ENCODE measurements at places on chromosomes 3 and 15.

- no peak for DNase-seq
Observed at GRCh38 chr15:40548610-40549009, 16.2 kb downstream of the CCDC32 start.

- no peak for DNase-seq
Observed at GRCh38 chr3:192082730-192083660, 622.0 kb downstream of the PYDC2 start.

DNA sequence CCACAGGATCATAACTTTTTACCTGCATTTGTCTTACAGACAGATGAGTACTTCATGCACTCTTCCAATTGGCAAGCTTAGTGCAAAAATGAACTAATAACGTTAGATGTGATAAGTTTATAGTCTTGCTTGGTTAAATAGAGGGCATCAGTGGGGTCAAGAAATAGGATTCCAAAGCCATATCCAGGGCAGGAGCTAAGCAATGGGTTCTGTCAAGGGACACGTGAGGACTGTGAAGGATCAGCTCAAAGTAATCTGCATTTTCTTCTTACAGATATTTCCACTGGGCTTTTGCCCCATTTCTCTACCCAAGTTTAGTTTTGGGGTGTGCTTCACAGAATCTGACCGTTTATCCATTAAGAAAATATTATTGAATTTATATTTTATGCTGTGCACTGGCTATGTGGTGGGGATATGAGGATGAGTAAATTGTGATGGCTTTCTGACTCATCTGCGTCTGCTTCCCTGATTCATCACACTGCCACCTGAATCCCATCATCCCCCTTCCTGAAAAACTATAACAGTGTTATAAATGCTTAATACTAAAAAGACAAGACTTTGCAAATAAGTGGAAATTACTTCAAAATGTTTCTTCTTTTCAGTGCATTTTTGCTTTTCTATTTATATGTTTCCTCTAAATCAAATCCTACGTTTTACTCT lies 17.5 kb downstream of the PPP2R3A start:
- DNase-seq: no peak

DNA sequence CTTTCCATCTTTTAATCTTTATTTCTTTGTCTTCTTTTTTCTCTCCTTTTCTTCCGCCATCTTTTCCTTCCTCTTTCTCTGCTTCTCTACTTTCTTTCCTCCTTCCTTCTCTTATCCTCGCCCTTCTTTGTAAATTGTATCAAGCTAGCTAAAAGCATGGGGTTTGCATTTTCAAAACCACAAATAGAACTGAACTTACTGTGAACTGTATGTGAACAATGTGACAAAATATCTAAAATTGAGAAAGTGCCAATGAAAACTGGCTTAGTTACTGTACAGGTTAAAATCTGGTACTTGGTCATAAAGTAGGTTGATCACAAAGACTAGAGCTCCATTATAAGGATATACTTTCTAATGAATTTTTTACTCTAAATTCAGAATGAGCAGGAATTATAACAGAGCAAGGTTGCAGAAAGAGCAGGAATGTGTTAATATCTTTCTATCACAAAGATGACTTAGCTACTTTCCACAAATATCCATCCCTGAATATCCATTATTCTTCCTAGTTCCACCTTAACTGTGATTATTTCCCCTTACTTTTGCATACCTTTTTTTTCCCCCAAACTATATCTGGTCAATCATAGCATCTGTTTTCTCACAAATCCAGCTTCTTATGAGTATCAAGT lies 122.4 kb downstream of the LSAMP start:
- DNase-seq: no peak

- DNase-seq: no peak
Observed at GRCh38 chr3:183464480-183464879, 36.1 kb upstream of the MCF2L2 start.

DNA sequence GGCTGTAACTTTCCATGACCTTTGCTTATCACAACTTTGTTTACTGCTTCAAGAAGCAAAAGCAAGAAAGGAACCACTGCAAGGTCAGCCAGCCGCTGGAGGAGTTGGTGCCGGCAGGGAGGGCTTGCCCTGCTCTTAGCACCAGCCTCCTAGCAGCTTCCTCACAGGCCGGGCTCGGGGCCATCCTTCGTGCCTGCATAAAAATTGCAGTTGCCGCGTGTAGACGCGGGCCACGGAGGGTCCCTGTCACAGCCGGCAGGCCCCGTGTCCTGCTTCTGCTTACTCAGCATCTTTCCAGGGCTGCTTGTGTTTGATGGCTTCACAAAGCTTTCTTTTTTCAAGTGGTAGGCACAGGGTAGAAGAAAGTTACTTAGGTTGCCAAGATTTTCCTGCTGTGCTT lies 84.4 kb downstream of the PGPEP1L start:
- DNase-seq: peak; percentile 49

GRCh38 chr15:50911621-50912020 lies 3.1 kb downstream of the AP4E1 start:
- no peak for DNase-seq

DNA sequence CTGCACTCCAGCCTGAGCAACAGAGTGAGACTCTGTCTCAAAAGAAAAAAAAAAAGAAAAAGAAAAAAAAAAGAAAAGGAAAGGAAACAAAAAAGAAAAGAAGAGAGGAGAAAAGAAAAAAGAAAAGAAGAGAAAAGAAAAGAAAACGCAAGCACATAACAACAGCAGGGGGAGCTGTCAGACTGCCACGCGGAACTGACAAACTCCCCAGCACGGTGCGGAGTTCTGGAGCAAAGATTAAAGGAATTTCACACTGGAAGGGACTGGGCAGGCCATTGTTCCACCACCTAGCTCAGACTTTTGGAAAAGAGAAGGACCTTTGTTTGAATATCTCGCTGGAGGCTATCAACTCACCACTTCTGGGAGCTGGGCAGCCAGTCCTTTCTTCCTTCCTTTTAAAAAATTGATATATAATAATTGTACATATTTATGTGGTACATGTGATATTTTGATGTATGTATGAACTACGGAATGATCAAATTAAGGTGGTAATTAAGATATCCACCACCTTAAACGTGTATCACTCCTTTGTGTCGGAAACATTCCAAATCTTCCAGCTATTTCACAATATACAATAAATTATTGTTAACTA lies 40.5 kb downstream of the DPPA2 start:
- peak; percentile 17 for DNase-seq

DNA sequence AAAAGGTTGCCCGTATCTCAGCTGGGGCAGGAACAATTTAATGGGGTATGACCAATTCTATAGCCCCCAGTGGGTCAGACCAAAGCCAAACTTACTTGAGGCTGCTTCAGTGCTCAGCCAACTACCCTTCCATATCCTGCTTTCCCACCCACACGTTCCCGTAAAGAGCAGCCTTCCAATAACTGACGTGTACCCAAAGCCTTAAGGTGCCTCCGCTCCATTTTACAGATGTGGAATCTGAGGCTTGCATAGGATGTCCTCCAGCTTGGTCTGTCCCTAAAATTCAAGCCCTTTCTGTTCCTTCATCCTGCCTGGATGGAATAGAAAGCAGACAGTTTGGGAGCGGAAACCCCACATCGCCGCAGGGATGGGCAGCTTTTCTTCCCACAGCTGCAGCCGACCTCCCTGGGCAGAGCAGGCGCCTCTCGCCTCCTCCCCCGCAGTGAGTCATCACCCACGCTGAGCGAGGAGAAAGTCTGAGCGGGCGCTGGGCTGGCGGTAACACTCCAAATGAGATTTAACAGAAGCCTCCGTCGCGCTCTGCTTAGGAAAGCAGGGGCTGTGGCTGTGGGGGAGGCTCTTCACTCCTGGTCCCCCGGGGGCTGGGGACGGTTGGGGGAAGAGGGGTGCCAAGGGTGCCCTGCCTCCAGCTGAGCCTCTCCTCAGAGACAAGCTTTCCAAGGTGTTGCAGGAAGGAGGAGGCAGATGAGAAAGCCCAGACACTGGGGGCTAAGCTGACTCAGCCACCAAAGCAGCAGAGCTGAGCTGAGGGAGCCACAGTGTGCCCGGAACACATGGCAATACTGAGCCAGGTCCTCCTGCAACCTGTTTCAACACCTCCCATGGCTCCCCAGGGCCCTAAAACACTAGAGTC lies 57.8 kb upstream of the HRH1 start:
- DNase-seq: no peak

DNA sequence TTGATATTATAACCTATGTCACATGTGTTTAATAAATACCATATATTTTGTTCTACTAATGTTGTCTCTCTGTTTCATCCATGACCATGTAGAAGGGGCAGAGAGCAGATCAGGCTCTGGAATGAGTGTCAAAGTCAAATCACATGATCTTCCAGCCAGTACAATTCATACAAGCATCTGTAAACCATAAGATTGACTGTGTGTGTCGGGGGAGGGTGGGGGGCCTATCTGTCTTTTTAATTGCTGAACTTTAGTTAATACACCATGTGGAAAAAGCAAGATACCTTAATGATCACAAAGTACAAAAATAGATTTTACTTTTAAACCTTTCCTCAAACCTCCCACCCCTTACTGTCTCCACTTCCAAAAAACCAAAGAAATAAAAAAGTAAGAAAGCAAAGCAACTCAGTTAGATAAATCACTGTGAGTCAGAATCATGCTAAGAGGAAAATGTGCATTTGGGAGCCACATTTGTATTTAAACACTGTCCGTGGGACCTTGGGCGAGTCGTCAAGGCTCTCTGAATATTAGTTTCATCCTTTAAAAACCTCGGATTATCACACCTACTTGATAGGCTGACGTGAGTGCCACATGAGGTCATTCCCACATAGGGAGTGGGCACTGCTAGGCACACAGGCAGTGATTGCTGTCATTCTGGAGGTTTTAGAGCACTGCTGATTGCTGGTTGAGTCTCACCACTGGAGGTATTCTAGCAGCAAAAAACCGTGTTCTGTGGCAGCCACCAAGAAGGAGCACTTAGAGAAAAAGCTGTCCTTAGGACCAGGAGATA lies 21.0 kb upstream of the POLR2M start:
- no peak for DNase-seq

- DNase-seq: peak; percentile 66
Observed at GRCh38 chr3:52498137-52499054, 3.3 kb downstream of the STAB1 start.

- no peak for DNase-seq
Observed at GRCh38 chr15:96505014-96505413, 174.5 kb downstream of the NR2F2 start.

DNA sequence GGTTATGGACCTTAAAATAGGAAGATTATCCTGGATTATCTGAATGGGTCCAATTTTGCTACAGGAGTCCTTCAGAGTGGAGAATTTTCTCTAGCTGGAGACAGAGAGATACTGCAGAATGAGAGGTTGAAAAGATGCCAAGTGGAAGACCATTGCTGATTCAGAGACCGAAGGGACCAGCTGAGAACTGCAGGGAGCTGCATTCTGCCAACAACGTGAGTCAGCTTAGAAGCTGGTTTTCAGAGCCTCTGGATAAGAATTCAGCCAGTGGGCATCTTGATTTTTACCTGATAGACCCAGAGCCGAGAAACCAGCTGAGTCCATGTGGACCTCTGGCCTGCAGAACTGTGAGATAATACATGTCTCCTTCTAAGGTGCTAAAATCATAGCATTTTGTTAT lies 234.0 kb downstream of the NR2F2 start:
- DNase-seq: no peak

- DNase-seq: peak; percentile 47
Observed at GRCh38 chr3:129226374-129226773, 23.0 kb upstream of the COPG1 start.

- peak; percentile 33 for DNase-seq
Observed at GRCh38 chr15:48190932-48191573, 412 bp upstream of the CTXN2 start.

DNA sequence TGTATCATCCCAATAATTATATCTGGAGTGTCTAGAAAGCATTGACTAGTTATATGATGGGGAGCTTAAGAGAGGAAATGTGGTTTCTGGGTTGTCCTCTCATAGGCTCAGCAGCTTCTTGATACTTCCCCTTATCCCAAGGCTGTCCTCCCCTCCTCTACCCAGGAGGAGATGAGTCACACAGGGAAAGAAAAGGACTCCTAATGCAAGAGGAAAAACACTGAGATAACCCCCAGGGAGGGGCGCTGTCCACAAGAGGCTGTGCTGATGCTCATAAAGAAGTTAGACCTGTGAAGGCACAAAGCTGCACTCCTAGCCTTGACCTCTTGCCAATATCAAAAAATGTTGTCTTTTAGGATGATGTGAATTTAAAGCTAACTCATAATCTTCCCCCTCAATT lies 28.8 kb upstream of the GYG1 start:
- DNase-seq: no peak

Measured in globus pallidus (tissue), 1 donor.